ENCODE measurements at places on chromosomes 7 and 10.

DNA sequence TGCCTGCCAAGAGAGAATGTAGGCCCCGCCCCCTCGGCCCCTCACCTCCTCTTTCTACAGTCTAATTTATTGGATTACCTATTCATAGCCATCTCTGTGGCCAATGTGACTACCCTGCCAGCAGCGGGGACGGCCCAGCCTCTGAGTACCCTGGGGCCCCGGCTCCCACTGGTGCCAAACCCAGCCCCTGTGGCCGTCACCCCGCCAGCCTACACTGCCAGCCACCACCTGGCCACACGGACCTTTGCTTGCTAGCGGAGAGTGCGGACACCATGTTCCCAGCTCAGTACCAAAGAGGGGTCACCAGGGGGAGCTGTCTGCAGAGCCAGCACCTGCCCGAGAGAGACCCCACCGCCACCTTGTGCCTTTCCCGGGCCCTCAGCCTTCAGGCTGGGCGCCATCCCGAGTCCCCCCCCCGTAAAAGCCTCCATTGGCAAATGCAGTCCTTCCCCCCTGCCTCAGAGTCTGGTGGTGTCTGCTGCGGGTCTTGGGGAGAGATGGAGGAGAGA lies 511.1 kb downstream of the ZNF37A start:
- DNase-seq: no peak

DNA sequence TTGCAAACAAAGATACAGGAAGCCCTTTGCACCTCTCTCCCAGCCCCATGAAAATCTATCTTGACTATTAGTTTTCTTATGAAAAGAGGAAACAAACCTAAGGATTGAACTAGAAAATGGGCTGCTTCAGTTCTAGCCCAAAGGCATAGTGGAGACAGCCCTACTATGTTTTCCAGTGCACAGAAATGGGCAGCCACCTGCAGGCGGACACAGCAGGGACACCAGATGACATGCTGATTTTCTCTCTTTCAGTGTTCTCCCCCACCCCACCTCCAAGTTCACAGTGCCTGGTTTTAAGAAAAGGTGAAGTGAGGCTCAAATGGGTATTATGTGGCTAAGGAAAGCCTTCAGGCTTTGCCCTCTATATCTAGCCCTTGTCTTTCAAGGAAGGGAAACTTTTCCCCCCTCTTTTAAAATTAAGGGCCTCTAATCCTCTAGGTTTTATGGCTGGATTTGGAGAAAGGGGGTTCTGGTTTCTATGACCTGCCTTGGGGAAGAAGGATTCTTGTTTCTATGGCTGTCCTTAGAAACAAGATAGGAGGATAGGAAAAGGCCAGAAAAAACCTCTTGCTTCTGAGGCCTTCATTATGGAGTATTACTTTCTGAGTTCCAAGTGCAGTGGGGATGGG lies 23.5 kb upstream of the DDX50 start:
- no peak for DNase-seq

DNA sequence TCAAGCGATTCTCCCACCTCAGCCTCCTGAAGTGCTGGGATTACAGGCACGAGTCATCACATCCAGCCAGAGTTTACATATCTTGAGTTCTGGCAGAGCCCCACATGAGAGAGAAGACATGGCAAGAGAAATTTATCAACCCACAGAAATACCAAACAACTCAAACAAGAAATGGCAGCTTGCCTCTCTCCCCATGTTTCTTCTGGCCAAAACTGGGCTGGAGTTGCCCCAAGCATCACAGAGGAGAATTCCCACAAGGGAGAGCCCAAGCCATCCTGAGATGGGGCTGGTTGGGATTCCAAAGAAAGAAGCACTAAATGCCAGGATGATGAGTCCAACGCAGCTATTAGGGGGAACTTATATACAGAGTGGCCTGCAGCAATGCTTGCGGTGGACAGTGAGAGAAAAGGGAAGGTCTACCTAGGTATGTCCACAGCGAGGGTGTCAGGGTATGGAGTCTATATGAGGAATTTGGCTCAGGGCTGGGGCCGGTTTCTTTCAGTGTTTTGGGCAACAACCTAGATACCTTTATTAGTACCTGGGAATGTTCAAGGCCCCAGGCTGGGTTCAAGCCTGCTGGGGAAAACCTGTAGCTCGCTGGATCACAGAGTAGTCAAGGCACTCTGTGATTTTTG lies 14.5 kb upstream of the PAX4 start:
- DNase-seq: no peak

- DNase-seq: no peak
These were observed 249.8 kb downstream of the ARHGAP12 start for GRCh38 chr10:31678575-31679516.

DNA sequence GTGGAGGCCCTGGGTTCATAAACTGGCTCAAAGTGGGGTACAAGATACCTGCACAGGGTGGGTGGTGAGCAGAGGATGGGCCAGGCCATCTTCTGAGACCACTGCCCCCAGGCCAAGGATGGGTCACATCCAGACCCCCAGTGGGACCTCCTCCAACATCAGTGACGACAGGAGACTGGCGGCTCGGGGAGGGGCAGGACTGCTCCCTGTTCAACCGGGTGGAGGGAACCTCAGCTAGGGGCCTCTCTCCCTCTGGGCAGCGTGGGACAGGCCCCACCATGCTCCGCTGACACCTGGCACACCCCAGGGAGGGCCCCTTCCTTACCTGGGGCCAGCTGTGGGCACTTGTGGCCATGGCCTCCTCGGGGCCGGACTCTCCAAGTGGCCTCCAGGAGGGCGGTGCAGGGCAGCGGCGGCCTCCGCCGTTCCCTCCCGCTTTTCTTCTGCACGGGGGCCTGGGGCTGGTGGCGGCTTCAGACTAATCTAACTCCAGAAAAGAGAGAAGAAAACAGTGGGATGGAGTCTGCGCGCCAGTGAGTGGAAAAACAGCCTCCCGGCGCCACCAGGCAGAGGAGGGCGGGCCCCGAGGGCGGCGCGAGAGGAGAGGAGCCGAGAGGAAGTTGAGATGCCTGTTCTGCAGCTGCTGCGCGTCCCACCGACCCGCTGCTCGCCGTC lies at the start of gene CALHM2:
Gene CALHM2, minus strand, starts transcription at position 540 of the 675 bp plus-strand sequence. CDS start 2,429 bp downstream, outside the sequence.
- DNase-seq: no peak

Measured in neural crest cell (in vitro differentiated cells).